NCI-H187 treated with DMSO at 0.1 percent for 48 hours (cell line): ENCODE measurements at places on chromosomes 6 and 20.

DNA sequence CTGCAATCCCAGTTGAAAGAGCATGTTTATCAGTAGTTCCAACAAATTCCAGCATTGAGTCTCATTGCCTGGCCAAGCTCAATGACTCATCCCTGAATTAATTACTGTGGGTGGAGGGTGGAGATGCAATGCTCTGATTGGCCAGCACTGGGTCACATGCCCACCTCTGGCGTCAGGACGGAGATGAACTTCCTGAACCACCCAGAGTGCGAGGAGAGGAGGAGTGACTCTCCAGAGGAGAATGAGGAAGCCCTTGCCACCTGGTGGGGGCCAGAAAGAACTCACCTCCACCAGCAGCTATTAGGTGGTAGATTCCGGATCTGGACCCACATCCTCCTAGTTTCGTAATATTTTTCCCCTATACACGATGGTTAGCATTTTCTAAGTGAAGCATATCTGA is 283.9 kb downstream of the TBC1D7 start:
- DNase-seq, result no peak

DNA sequence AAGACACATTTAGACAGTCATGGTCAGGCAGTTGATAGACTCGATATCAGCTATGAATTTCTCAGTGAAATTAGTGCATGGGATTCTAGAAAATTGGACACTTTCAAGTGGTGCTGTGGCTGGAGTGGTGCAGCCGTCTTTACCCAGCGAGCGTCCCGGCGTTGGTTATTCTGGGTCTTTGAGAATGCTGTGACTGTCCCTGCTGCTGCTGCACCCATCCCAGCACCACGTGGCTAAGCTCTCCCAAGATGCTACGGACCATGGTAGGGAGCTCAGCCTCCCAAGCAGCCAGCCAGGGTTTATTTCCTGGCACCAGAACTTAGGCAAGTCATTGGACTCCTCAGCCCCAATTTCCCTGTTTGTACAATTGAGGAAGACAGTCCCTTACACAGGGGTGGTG is 147.2 kb upstream of the RPS6KA2 start:
- DNase-seq, result no peak

- no peak for DNase-seq
These were observed 80.1 kb upstream of the SLC22A23 start for GRCh38 chr6:3536901-3537300.

- no peak for DNase-seq
These were observed 25.5 kb downstream of the C6orf15 start for GRCh38 chr6:31086788-31087440.

DNA sequence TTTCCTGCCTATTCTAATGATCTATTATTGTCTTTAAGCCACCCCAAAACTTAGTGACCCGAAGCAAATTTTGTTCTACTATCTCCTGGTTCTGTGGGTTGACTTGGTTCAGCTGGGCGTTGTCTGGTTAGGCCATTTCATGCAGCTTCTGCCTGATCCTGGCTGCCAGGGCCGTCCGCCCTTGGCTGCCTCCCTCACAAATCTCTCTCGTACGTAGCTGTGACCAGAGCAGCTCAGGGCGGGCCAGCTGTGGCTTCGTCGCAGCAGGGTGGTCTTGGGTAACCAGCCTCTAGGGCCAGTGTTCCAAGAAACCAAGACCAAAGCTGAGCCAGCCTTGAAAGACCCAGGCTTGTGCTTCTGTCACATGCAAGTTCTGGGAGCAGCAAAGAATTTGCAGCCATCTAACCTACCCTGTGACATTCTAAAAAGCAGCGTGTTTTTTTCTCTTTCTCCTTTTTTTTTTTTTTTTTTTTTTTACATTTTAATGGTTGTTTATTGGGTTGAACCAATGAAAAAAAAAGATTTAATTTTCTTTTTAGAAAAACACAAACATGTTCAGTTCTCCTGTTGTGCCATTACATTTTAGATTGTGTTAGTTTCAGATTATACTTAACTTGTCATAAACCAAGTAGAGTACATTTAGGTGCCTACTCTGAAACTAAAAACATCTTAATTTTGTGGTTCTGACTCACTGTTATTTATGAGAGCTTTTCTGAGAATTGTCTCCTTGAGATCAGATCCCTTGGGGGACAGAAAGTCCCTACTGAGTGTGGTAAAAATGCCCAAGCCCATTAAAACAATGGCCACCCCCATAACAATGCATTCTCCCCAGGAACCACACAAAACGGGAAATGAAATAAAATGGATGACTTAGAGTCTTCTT is 83.9 kb downstream of the ZDHHC14 start:
- DNase-seq, result no peak

DNA sequence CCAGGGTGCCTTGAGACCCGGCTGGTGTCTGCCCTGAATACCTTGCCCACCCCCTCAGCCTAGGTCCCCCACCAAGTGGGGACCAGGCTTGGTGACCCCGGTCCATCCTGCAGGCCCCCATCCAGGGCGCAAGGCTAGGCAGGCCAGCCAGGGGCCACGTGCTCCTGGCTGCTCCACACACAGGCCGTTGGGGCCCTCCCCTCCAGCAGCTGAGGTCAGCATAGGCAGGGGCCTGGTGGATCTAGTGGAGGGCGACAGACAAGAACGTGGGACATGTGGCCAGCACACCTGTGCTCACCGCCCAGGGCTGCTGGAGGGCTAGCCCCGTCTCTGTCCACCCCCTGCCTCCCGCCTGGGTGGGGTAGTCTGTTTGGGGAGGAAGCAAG is 7.5 kb upstream of the HRH3 start:
- DNase-seq, result no peak

DNA sequence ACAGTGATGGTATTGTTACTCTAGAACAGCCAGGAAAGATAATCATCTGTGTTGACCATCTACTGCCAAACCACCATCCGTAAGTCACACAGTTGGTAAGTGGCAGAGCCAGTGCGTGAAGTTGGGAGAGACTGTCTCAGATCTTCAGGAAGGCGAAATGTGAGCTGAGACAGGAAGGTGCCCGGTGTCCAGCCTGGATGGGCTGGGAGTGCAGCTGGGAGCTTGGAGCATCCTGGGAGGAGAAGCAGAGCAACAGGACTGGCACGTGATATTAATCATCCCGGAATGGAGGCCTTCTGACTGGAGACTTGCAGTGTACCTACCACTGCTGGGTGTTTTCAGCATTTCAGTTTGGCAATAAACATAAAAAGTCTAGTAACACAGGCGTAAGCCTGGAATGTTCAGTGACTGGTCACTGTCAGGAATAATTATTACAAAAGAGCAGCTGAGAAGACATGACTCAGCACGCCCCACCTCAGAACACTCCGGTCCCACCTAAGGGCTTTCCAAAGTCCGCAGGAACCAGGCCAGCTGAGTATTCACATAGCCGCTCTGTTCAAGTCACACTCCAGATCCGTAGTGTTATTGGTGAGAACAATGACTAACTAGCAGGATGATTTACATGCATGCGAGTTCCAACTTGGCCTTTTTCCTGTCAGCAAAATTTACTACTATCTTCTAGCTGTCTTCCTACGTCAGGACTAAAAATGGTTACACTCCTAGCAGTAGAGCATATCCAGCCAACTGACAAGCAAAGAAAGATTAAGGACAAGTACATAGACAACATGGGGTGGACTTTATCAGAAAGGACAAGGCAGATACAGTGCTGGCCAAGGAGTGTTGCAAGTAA is 45.1 kb upstream of the PNRC1 start:
- no peak for DNase-seq

DNA sequence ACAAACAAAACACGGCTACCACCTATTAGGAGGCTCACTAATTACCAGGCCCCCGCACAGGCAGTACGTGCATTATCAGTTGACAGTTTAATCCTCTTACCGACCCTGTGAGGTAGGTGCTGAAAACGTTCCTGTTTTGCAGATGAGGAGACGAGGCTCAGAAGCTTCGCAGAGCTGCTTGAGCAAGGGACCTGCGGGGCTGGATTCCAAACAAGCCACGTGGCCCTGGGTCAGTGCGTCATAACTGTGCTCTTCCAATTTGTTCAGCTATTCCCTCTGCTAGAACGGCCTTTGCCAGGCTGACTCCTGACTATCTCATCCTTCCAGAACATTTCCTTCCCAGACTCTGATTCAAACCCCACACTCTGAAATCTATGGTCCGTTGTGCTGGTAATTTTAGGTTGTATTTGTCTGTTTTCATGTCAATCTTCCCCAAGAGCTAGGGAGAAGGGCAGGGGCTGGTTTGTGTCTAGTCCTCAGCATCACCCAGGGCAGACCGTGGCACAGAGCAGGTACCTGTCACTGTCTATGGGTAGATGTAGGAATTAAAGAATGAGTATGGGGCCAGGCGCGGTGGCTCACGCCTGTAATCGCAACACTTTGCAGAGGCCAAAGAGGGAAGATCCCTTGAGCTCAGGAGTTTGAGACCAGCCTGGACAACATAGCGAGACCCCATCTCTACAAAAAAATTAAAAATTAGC is 28.8 kb upstream of the TLDC2 start:
- no peak for DNase-seq

DNA sequence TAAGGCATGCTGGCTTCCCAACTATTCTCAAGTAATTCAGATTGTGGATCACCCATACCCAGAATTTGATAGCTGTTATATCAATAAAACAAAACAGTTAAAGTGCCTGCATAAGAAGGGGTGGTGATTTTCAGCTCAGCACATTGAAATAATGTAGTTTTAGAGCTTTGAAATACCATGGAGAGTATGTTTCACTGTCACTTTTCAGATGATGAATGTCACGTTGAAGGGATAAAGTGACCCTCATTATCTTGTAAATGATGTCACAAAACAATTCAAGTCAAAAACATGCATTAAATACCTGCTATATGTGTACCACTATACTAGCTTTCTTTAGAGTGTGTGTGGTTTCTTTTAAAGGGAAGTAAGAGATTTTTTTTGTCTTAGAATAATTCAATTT is 27.6 kb downstream of the MLIP start:
- DNase-seq, result no peak

GRCh38 chr6:134757911-134758361 is 192.0 kb downstream of the ALDH8A1 start:
- no peak for DNase-seq

DNA sequence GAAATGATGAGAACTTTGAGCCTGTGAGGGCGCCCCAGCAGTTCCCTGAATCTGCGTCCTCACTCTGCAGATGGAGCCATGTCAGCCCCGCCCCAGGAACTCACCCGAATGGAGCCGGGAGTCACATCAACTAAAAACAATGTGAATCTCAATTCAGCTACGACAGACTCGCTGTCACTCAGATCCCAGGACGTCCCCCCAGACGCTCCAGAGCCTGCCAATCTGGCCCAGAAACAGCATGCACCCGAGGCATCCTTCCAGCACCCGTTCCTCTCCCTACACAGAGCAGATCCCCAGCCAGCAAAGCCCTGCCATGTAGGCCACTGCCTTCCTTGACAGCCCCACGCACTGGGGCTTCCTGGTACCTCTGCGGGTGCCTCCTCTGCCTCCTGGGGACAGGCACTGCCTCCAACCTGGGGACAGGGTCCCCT is 248.0 kb downstream of the TTLL2 start:
- no peak for DNase-seq

DNA sequence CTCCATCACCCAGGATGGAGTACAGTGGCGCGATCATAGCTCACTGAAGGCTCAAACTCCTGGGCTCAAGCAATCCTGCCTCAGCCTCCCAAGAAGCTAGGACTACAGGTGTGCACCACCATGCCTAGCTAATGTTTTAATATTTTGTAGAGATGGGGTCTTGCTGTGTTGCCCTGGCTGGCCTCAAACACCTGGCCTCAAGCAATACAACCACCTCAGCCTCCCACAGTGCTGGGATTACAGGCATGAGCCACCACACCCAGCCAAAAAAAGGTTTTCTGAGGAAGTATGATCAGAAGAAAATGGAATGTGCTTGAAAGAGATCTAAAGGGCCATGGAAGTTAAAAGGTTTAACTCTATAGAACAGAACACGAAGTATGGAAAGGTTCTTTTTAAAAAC is 8.7 kb downstream of the RBBP9 start:
- no peak for DNase-seq

GRCh38 chr20:47551841-47552240 is 50.2 kb downstream of the NCOA3 start:
- DNase-seq, result peak; percentile 6

- no peak for DNase-seq
These were observed 92.9 kb downstream of the SAMD3 start for GRCh38 chr6:130129762-130130246.

- no peak for DNase-seq
These were observed 87.3 kb upstream of the AKIRIN2 start for GRCh38 chr6:87789198-87789899.

DNA sequence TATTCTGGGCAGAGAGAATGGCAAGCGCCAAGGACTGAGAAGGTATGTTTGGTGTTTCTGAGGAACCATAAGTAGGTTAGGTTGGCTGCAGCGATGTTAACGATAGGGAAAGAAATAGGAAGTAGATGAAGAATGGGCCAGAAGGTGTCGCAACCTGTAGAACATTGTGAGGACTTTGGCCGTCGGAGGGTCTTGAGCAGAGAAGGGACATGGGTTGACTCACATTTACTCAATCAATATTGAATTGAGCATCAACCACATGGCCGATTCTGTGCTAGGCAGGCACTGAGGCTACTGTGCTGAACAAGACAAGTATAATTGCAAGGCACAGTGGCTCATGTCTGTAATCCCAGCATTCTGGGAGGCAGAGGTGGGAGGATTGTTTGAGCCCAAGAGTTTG is 26.8 kb upstream of the RPN2 start:
- no peak for DNase-seq

- DNase-seq, result no peak
These were observed 83.0 kb upstream of the ELOVL5 start for GRCh38 chr6:53431704-53432103.

DNA sequence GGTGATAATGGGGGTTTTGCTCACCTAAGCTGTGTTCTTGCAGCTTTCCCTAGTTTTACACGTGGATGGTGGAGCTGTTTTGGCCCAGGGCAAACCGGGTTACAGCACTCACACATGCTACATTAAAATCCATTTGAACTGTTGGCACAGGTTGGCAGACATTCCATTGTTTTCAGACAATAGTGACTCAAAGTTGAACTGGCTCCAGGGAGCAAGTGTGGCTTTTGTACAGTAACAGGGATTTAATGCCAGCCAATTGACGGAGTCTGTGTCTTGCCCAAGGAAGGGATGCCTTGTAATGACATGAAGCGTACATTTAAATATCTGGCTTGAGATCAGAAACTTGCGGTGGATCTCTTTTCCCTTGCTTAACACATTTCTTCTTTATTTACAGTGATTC is 183.1 kb downstream of the DTNBP1 start:
- no peak for DNase-seq

DNA sequence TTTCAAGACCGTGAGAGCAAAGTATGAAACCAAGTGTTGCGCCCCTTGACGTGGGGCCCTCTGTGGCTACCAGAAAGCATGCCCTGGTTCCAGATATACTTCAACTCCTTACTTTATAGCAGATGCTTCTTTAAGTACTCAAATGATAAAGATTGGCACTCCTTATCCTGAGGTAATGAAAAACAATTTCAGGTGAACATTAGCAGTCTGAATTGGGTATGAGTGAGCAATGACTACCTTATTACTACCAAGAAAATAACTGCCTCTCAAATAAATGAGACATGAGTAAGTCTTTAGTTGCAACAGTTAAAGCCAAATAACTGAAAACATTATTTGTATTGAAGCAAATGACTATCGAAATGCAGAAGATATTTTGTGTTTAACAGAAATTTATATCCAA is 408.7 kb downstream of the MMUT start:
- no peak for DNase-seq
